ENCODE measurements at places on chromosomes 1 and 21.
A peak's percentile ranks its signal among the peaks of the same experiment; 100 is the strongest.

DNA sequence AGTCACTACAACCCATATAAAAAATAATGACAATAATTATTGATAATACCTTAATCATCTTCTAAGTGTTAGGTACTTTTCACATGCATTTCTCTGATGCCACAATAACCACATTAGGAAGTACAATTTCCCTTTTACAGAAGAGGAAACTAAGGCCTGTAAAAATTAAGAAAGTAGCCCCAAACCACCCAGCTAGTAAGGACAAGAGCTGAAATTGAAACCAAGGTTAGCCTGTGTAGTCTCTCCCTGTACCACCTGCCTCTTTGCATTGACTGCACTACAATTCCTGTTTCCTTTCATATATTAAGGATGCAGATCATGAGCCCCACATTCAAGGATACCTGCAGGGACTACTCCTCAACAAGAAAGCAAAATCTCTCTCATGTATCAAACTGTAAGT is 288.8 kb downstream of the GPATCH2 start:
- DNase-seq: no peak

GRCh38 chr21:38151021-38151645 is 105.7 kb upstream of the KCNJ15 start:
- DNase-seq: no peak

GRCh38 chr1:164466001-164466421 is 93.0 kb upstream of the PBX1 start:
- DNase-seq: no peak

DNA sequence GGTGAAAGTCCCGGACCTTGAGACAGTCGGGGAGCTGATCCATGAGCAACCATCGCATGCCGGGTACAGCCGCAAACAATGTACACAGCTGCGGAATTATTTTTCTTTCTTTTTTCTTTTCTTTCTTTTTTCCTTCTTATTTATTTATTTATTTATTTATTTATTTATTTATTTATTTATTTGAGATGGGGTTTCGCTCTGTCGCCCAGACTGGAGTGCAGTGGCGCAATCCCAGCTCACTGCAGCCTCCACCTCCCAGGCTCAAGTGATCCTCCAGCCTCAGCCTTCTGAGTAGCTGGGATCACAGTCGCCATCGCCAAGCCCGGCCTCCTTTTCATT is 2.6 kb upstream of the PERM1 start:
- DNase-seq: no peak

- no peak for DNase-seq
Measured at GRCh38 chr1:87263785-87264184, 64.9 kb upstream of the LMO4 start.

DNA sequence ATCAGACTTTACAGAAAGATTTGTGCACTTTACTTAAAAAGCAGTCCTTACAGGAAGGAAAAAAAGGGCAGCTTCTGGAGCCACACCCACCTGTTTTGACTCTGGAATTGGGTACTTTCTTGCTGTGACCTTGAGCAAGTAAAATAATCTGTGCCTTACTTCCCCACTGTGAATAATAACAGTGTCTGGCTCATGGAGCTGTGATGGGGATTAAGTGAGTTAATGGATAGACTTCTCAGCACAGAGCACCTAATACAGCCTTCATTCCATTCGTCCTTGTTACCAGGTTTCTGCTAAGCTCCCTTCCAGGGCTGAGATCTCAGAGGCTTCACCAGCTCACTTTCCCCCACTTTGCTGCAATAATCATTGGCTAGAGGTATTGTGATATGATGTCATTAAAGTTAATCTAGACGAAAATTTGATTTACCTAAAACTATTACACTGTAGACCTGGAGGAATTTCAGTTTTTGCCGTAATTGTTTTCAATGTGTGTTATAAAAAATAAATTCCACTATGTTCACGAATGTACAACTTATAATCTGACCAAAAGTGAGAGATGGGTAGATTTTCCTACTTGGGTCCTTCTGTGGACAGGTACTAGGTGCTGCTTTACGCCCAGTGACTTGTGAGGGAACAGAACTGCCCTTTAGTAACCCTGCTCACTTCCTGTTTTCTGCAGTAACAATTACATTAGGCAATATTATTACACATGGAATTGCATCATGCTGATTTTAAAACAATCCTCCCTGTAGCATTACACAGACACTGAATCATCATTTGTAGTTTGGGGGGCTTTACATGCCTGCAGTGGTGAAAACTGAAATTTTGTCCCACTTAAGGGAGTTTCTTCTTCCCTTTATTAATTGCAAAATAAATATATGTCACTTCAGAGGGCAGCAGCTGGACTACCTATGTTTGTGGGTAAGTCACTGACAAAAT is 19.7 kb upstream of the ABCG1 start:
- DNase-seq: no peak

- no peak for DNase-seq
Measured at GRCh38 chr1:160376525-160377131, 9.8 kb downstream of the NHLH1 start.

- no peak for DNase-seq
Measured at GRCh38 chr1:168613038-168613451, 36.6 kb downstream of the XCL1 start.

GRCh38 chr1:222233444-222234158 is 314.3 kb downstream of the HHIPL2 start:
- no peak for DNase-seq

DNA sequence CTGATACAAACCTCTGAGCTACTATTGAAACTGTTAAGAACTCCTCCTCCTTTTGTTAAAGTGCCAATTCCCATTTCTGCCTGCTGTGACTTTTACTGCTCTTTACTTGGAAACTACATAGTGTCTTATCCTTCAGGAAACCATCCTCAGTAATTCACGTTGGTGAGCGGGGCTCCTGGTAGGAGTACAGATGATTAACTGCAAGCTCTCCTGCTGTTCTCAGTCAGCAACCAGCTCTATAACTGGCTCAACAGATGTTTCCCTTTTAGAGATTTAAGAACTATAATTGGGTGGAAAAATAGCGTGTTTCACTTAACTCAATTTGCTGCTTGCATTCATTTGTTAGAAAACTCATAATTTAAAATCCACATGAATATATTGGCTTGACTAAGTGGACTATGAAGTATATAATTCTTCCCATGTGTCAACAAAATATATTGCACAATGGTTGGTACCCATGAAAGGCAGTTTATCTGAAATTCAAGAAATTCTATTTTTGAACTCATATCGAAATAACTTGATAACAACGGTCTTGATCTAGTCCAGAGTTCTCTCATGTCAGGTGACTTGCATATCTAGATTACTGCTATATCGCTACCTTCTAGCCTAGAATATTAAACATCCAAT is 574.0 kb downstream of the KCNT2 start:
- DNase-seq: no peak

GRCh38 chr1:207424570-207425131 is 29.5 kb upstream of the CR2 start:
- no peak for DNase-seq

GRCh38 chr1:243926803-243927245 is 76.8 kb upstream of the AKT3 start:
- no peak for DNase-seq

- no peak for DNase-seq
Measured at GRCh38 chr1:33257207-33257771, 997 bp downstream of the ZNF362 start.

GRCh38 chr1:110242062-110242461 is 31.9 kb downstream of the KCNC4 start:
- peak; percentile 16 for DNase-seq

DNA sequence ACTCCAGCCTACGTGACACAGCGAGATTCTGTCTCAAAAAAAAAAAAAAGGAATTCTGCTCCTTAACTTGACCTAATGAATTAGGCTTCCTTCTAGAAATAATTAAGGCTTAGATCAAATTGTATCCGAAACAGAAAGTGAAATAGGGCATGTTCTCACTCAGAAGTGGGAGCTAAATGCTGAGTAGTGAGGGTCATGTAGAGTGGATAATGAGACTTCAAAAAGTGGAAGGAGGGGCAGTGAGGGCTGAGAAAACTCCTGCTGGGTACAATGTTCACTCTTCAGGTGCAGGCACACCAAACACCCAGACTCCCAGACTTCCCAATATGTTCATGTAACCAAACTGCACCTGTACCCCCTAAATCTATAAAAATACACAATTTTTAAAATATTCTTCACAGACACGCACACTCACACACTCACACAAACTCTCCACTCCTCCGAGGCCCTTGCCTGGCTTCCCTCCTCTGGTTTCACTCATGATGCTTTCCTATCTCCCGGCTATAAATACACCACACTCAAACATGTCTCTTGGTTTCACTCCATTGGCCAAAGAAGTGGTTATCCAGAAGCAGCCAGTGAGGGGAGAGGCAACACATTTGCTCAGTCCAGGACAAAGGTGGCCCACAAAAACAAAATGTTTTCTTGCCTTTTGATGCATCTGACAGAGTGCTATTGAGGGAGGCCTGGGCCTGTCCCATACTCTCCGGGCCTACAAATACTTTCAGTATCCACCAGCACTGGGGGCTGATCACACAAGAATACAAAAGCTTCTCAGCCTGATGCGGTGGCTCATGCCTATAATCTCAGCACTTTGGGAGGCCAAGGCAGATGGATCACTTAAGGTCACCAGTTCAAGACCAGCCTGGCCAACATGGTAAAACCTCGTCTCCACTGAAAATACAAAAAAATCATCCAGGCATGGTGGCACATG is 249.2 kb downstream of the TOMM20 start:
- DNase-seq: no peak

DNA sequence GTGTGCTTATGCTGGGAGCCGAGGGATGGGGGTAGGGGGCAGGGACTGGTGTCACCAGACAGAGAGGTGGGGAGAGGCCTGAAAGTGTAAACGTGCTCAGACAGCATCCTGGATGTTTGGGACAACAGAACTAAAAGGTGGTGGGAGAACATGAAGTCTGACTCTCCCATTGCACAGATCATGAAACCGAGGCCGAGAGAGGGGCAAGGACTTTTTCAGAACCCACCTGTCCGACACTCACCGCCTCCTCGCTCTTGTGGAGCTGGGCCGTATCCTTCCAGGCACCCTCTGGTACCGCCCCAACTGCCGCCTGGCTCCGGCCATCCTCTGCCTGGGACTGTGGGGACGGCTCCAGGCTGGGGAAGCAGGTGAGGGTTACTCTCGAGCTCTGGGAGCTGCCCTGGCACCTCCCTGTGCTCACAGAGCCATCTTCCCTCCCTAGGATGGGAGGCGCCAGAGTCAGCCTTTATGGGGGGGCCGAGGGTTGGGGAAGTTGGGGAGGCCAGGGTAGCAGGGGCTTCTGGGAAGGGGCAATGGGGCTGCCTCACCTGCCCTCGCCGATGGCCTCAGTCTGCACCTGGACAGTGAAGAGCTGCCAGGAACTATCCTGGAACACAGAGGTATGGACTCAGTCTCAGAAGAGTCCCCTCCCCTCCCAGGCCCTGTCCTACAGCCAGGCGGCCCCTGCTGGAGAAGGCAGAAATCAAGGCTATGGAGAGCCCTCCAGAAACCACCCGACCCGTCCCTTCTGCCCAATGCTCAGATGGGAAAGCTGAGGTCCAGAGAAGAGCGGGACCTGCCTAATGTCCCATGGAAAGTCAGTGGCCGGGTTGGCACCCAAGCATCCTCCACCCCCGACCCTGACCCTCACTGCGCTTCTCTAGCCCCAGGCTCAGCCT is 7.0 kb downstream of the ATP13A2 start:
- DNase-seq: no peak

- DNase-seq: no peak
Measured at GRCh38 chr21:36093512-36093911, 23.7 kb downstream of the CBR1 start.

- DNase-seq: no peak
Measured at GRCh38 chr21:46191257-46191685, 7.0 kb upstream of the SPATC1L start.

DNA sequence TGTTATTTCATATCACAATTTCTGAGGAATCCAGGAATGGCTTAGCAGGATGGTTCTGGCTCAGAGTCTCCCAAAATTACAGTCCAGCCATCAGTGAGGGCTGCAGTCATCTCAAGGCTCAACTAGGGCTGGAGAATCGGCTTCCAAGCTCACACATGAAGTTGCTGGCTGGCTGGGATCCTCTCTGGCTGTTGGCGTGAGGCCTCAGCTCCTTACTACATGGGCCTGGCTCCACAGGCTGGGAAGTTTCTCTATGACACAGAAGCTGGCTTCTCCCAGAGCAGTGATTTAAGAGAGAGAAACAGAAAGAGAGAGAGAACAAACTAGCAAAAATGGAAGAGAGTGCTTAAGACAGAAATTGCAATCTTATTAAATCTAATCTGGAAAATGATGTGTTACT is 38.8 kb upstream of the RGS8 start:
- no peak for DNase-seq

DNA sequence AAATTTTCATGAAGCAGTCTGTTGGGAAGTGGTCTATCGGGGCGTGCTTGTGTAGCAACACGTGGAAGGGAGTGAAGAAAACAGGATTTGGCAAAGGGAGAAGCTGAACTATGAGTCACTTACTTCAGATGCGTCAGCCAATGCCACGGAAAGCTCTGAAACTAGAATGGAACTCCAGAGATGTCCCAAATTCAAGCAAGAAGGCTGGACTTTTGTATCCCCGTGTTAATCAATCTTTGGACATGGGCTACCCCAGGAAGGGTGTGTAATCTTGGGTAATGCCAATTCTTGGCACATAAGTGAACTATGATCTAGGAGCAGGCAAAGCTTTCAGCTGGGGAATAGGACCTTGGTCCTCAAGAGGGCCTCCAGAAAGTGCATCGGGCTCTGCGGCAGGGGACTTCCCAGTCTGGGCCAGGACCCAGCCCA is 102.6 kb downstream of the ADSS2 start:
- no peak for DNase-seq

- DNase-seq: no peak
Measured at GRCh38 chr1:41875487-41875886, 43.2 kb downstream of the HIVEP3 start.

DNA sequence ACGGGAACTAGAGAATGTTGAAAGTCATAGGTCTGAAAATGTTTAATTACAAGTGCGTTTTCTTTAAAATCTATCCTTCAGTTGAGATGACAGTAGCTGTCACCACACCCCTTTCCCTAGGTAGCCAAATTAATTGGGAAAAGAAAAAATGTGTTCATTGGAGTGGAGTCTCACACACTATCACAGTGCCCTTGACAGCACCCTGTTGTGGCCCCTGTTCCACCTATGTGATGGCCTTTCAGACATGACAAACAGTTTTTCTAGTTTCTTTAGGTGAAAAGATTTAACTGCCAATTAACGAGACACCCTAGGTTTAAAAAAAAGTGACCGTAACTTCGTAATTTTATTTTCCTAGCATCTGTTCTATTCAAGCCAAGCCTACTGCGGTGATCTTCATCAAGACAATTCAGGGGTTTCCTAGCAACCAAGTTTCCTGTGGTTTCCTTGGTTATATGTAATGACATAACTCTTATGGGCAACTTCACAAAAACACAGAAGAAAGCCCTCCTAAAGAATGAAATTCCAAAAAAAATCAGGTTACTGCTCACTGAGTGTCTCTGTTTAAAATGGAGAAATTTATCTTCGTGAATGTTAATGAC is 298.3 kb downstream of the PDE4B start:
- DNase-seq: no peak

GRCh38 chr1:109091078-109091838 is 694 bp downstream of the TMEM167B start:
- no peak for DNase-seq

GRCh38 chr21:37435120-37435519 is 68.5 kb downstream of the DYRK1A start:
- DNase-seq: no peak

Measured in spleen (tissue), 13 donors.